Stimulated activated CD8-positive, alpha-beta memory T cell treated with anti-CD3 and anti-CD28 coated beads, Interleukin-7, amount 100 ng/mL, for 1 hour (primary cell): ENCODE measurements at places on chromosomes 5 and 9.

DNA sequence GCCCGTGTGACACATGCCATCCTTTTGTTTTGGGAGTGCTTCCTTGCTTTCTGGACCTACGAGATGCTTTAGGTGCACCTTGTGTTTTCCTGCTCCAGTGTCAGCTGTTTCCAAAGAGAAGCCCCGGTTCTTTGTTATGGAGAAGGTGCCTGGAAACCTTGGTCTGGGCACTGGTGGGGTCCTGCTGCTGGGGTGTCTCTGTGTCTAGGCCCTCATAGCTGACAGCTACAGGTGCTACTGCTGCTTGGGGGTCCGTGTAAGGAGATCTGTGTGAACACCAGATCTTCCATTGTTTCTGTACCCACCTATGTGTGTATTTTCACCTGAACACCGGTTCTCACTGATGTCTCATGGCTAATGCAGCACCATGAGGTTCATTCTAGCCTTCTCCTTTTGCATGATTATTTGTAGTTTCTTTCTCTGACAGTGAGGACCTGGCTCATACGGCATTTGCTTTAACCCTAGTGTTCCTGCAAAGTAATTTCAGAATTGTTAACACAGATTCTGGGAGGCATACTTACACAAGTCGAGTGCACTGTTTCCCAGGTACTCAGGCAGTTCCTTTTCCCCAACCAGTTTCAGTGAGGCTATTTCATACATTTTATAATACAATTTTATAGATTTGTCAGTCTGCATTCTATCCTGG, 13.2 kb upstream of the FAM120AOS start:
- no peak for DNase-seq

DNA sequence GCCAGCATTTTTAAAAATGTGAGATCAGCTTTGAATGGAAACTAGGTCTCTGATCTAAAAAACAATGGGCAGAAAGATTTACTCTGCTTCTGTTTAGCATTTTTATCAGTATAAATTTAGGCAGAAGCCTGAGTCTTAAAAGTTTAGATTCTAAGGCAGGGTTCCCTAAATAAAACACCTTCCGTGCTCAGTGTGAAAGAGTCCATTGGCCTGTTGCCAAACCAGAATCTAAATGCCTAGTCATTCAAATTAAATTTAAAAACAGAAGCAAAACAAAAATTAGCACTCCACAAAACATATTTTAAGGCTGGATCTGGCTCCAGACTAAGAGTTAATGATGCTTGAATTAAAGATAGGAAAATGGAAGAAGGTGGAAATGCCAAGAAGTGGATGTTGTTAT, 4.5 kb downstream of the TYRP1 start:
- DNase-seq: no peak

DNA sequence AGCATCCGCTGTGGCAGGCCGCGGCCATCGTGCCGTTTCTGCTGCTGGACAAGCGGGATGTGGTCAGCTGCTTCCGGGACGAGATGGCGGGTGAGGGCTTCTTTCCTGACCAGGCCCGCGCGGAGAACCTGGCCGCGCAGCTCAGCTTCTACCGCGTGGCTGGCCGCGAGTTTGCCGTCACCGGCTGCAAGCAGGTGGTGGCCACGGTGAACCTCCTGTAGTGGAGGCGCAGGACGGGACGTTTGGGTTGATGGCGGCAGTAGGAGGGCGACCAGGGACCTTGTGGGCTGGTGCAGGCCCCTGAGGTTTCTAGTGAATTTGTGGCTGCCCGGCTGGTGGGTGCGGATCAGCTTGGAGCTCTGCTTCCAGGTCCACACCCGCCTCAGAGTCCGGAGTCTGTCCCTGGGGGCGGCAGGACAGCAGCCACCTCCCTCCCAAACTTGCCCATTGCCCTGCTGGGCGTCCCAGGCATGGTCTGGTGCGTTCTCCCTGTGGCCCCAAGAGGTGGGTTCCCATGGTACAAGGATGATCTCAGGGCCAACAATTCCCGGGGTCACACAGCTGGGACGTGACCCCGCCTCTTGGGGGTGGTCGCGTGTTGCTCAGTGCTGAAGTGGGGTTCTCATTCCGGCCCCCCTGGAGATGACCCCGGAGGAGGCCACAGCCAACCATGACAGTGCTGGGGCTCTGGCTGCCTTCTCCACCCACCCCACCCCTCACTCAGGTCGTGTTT, 2.4 kb downstream of the TOR4A start:
- DNase-seq: no peak

- no peak for DNase-seq
Measured at GRCh38 chr9:89956331-89956730, 351.5 kb downstream of the GADD45G start.

DNA sequence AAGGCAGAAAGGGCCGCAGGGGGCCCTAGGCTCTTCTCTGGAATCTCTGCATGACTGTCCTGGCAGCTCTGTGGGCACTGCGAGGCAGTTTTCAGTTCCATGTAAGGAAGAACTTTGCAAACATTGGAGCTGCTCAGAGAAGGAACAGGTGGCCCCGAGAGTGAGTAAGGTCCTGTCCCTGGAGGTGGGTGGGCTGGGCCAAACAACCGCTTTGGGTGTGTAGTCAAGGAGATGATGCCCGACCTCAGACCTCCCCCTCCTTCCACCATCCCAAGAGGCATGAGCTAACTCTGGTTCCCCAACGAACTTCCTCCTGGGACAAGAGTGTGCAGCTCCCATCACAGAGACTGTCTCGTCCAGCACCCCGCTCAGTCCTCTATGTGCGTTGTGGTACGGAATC, 20.5 kb downstream of the CSF1R start:
- no peak for DNase-seq

DNA sequence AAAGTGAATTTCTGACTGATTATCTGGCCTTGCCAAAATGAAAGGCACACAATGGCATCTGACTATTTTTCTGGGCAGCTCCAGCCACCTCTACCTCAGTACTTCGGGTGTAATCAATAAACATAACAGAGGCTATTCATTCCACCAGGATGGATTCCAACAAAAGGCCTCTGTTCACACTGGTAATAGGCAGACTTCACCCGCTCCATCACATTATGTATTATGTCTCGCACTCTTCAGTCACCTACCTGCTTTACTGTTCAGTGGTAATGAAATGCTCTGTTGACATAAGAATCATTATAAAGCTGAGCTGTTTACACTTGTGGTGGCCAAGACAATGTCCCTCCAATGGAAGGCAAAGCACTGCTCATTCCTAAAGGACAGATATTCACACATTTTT, 1333.7 kb upstream of the WWC1 start:
- DNase-seq: no peak

GRCh38 chr5:33513462-33514185, 72.9 kb downstream of the TARS1 start:
- no peak for DNase-seq

- DNase-seq: no peak
Measured at GRCh38 chr9:91301161-91301560, 60.6 kb downstream of the AUH start.

GRCh38 chr9:134333874-134334581, 7.8 kb downstream of the RXRA start:
- DNase-seq: no peak

- no peak for DNase-seq
Measured at GRCh38 chr9:129135476-129135875, 24.3 kb downstream of the PTPA start.

DNA sequence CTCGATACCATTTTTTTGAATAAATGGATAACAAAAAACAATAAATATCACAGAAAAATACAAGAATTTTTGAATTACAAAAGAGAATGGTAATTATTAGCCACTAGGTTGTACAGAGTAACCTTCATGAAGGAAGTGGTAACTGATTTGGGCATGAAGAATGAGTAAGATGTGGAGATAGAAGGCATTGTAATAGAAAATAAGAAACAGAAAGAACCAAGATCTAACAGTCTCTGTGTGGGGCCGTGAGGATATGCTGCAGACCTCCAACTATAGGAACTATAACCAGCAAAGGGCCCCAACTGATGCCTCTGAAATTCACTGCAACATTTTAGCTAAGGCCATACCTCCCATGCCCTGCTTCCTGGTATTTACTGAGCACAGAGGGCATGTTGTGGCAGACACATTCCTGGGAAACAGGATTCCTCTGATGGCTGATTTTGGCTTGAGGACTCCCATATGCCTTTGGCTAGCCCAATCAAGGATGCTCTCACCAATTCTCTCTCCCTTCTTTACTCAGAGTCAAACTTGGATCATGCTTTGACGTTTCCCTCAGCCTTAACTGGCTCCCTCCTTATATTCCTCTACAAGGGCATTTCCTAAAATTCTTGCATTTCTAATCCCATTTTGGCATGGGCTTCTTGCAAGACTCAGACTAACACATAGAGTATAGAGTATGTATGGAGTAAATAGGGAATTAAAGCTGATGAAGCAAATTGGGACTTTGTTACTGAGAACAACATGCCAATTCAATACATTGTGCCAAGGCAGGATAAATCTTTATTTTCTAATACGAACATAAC, 208.9 kb downstream of the PDE4D start:
- no peak for DNase-seq

DNA sequence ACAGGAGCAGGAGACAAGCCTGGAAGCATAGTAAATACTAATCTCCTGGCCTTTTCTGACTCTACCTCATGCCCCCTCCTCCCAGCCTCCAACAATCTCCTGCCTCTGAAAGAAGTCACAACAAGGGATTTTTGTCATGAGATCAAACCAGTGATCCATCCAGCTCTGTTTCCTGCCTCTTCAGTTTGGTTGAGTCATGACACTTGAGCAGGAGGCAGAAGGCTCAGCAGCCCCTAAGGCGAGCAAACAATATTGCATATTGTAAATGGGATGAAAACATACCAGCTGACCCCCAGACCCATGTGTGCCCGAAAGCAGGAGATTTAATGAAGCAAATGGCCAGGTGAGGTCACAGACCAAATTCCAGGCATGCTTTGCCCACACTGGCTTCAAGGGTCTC, 272.8 kb downstream of the GAS1 start:
- DNase-seq: no peak

DNA sequence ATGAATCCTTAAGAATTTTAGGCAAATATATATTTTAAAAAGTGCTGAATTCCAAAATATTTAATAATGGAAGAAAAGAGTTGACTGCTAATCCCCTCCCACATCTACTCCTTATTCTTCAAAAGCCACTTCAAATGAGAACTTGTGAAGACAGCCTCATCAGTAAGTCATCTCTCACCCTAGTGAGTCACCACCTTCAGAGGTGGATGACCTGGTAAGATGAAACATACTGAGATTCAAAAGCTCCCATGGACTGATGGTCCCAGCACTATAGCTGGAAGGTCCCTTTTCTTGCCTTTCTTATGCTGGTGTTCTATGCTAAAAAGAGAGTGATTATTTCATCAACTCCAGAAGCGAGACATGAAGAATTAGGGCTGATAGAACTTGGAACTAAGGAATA, 37.8 kb upstream of the SPDL1 start:
- no peak for DNase-seq

DNA sequence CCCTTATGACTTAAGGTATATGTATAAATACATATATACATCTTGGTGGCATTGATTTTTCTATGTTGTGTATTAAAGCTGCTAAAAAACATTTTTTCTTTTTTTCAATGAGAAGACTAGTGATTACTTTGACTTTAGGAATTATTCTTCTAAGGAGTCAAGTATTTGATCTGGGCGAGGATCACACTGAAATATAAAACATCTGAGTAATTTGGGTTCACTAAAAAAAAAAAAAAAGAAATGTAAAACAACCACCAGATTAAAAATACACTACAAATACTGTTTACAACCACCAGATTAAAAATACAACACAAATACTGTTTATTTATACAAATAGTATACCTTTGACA, 9.0 kb downstream of the UBAP1 start:
- no peak for DNase-seq

- DNase-seq: no peak
Measured at GRCh38 chr5:55502759-55503158, 32.0 kb downstream of the PLPP1 start.

GRCh38 chr9:131697908-131698617, 41.8 kb downstream of the RAPGEF1 start:
- DNase-seq: no peak

DNA sequence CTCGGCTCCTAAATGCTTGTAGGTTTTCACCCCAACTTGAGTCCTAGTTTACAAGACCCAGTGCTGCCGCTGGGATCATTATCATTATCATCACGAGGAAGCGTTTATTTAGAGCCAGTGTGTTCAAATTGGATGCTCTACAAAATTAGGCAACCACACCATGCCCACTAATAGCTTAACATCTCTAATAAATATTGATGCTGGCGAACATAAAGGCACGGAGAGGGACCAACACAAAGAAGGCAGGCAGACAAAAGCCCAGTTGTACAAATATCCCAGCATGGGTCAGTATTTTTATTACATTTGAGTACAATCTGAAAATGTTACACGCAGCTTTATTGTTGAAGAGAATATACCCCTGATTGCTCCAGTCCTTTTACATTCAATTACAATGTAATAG, 4.7 kb downstream of the CFAP77 start:
- no peak for DNase-seq

DNA sequence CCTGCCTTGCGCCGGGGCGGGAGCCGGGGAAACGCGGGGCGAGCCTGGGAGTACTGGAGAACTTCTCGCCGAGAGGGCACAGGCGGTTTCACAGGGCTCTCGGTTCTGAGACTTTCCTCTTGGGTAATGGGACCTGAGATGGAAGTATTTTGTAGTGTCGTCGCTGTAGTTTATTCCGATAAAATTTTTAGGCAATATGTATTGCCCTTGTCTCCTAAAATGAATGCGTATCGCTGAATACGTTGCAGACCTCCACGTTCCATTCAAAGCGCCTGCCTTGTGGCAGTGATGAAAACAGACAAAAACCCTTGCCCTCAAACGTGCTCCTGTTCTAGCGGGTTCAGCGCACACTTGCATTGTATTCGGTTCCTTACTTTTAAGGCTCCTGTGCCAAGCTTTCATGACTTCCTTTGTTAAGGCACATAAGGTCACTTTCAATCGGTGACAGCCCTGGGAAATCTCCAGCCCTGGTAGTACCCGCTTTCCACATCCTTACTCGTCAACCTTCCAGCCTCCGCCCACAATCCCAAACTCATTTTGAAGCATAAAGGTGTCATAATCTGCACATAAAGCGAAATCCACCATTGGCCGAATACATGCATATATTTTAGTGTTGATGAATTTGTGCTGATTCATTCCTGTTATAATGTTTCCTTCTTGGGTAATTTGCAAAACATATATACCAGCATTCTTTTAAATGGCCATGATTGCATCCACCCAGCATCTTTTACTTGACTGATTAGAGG, 694 bp downstream of the RMI1 start:
- no peak for DNase-seq
